Esophagus squamous epithelium (tissue), 5 donors: ENCODE measurements at places on chromosomes 7 and 10. TPM values are rescaled to one million over a fixed set of nuclear protein-coding genes. Genes with fewer than 3 reads are reported as not detected.

Gene INA
- total RNA-seq = 0.38 TPM

Gene MYO3A
- 0.35 TPM for total RNA-seq

Gene TMEM139
- total RNA-seq = 0.15 TPM

Gene OSBPL3
- 16.6 TPM for total RNA-seq

Gene KCP
- 0.57 TPM for total RNA-seq

Gene OGDHL
- total RNA-seq = not detected

Gene DNAH11
- 0.35 TPM for total RNA-seq

Gene HMX2
- not detected for total RNA-seq

Gene C1GALT1
- 56.4 TPM for total RNA-seq

Gene OPN4
- total RNA-seq = not detected

DNA sequence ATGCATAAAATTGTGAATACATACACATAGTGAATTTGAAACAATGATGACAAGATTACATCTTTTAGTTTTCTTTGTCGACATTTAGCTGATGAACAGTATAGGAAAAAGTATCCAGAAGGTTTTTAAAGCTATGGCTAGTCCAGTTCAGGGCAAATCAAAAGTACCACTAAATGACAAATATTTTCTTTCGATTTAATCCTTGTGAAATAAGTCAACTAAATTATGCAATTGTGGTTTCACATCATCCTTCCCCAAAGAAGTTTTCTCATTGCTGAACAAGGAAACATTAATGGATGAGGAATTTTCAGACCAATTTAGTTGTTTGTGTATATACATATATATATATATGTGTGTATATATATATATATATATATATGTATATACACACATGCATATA is 774.0 kb downstream of the DNAJB9 start:
- no peak for DNase-seq

- no peak for DNase-seq
Observed at GRCh38 chr10:60555700-60556099, 166.0 kb upstream of the ANK3 start.

- DNase-seq = no peak
Observed at GRCh38 chr10:624605-625332, 64.7 kb downstream of the DIP2C start.

- DNase-seq = no peak
Observed at GRCh38 chr7:73719806-73720169, 319 bp upstream of the STX1A start.

DNA sequence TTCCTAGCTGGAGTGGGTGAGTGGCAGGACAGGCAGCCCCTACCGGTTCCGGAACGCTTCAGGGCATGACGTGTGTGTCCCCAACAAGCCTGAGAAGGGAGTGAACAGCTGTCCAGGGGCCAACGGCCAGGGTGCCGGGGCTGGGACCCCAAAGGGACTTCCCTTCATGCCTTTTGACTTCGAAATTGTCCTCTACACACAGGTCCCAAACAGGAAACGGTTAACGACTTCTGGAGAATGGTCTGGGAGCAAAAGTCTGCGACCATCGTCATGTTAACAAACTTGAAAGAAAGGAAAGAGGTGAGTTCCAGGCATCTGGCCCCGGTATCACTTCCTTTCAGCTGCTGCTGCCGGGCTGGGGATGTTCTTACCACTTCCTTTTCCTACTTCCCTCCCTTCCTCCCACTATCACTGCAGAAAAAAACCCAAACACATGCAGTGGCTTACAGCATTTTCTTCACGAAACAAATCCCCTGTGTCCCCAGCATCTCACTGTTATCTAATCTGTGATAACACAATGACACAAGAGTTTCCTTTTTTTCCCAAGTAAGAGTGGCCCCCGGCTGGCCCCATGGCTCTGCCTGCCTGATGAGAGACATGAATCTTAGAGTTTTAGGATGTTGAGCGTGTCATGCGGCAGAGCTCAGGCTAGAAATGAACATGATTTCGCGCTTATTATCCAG is 63.2 kb downstream of the MKI67 start:
- DNase-seq = no peak

DNA sequence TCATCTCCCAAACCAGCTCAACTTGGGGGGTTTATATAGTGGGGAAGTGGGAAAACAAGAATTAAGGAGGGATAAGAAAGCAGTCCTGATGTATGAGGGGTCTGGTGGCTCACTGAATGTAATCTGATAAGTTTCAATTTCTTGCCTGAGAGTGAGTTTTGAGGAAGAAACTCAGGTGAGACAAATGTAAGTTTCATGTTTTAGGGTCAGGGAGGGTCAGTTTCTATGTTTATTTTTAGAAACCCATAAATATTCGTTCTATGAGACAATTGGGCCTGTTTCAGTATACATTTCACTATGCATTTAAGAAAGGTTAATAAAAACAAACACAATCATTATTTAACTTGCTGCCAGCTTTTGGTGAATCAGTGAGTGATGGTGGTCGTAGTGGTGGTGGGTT is 128.0 kb upstream of the MBL2 start:
- DNase-seq = no peak

GRCh38 chr7:36506820-36507219 is 117.2 kb downstream of the ANLN start:
- no peak for DNase-seq

DNA sequence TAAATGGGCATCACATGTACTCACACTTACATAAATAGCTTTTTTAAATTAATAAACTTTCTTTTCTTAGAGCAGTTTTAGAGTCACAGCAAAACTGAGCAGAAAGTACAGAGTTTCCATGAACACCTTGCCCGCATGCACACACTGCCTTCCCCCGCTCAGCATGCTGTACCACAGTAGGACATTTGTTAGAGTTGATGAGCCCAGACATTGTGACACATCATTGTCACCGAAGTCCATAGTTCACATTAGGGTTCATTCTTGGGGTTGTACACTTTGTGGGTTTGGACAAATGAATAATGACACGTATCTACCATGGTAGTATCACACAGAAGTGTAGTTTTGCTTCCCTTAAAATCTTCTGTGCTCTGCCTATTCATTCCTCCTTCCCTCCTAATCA is 23.7 kb downstream of the UBN2 start:
- DNase-seq = no peak

- DNase-seq = no peak
Observed at GRCh38 chr7:131945313-131945911, 389.0 kb upstream of the PODXL start.

- DNase-seq = no peak
Observed at GRCh38 chr10:96758423-96758822, 38.1 kb upstream of the PIK3AP1 start.

GRCh38 chr10:47277352-47278151 is 22.4 kb upstream of the GDF10 start:
- DNase-seq = no peak

GRCh38 chr7:6271694-6272440 is 557 bp downstream of the CYTH3 start:
- no peak for DNase-seq

- DNase-seq = peak; percentile 22
Observed at GRCh38 chr7:24821045-24821753, 63.9 kb upstream of the GSDME start.

- DNase-seq = no peak
Observed at GRCh38 chr7:28096713-28097112, 83.9 kb downstream of the JAZF1 start.

GRCh38 chr7:6160191-6160623 is 112.2 kb downstream of the CYTH3 start:
- no peak for DNase-seq

DNA sequence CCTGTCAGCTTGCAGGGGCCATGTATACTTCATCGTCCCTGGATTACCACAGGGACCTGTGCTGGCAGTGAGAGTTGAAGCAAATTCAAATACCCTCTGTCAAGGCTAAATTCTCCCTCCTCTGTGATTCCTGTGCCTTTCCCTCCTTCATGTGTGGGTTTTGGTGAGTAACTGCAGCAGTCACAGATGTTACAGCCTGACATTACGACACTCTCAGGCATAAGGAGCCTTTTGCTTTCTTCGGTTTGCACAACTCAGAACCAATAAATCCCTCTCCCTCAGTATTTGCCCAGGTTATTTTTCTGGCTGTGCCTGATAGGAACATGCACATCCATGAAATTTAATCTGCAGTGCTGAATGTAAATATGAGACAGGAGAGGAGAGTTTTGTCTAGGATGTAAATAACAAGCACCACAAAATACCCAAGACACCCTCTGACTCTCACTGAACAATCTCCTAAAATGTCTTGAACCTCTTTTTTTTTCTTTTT is 997.2 kb upstream of the GHITM start:
- no peak for DNase-seq

- DNase-seq = no peak
Observed at GRCh38 chr7:46139079-46139478, 218.0 kb upstream of the IGFBP3 start.

DNA sequence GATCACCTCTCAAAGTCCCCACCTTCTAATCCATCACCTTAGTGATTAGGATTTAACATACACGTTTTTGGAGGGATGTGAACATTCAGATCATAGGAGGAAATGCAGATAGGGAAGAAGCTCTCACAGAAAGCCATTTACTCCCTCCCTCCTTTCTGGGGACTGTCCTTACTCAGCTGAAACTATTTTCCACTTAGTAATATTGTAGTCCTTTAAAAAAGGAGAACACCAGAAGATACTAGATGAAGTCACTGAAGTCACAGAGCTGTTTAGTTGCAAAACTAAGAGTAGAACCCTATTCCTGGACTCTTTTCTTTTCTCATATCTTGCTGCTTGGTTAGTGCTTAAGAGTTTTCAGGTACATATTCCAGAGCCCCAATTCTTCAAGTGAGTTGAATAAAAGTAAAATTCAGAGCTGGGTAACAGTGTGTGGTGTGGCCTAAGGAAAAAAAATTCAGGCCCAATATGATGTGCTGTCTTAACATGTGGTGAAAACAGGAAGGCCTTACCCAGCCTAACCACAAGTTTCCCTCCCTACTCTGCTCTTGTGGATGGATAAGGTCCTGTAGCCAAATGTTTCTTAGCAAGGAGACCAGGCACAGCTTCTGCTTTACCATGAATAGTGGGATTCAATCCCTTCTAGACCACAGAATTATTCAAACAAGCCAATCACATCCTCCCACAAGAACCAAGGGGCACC is 135.7 kb downstream of the INHBA start:
- no peak for DNase-seq

GRCh38 chr7:101880282-101881054 is 63.0 kb downstream of the CUX1 start:
- no peak for DNase-seq

- DNase-seq = no peak
Observed at GRCh38 chr10:72418679-72419078, 64.0 kb upstream of the DNAJB12 start.

GRCh38 chr7:28731092-28731658 is 227.0 kb downstream of the TRIL start:
- no peak for DNase-seq

DNA sequence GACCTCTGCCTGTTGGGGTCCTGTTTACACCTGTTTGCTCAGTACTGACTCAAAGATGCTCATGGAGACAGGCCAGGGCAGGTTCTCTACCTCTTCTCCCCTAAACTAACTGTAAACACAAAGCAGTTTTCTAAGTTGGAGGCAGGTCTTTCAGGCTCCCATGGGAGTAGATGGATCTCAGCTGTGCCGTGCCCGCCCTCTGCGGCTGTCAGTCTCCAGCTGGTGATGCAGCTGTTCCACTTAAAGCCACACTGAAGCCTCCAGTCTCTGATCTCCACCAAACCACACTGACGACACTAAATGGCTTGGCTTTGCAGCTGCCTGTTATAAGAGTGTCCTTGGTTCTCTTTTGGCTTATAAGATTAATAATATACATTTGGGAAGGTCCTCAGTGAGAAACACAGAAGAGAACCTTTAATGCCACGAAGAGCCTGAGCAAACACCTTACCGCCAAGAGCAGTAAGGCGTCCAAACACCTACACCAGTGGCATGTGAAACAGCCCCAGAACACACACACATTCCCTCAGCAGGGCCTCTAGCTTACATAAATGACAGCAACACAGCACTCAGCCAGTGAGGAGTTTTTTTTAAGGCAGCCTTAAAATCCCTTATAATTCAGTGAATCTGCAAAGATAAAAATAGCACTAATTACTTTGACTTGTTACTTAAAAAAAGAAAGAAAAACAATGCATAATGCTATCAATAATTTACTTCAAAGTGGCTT is 60.4 kb upstream of the KCNIP2 start:
- no peak for DNase-seq

DNA sequence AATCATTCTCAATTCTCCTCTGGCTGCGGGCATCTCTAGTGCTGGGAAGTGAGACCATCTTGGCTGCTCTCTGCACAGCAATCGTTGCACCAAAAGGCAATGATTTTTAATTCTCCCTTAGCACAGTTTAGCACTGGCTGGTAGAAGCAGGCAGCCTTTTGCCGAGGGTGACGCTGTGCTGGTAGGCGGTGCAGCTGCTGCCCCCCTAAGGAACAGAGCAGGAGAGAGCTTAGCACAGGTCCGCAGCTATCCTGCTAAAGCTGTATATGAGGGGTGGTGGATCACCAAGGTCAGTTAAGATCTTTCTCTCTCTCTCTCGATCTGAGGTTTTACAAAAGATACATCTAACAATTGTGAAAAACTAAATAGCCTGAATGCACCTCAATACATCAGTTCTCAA is 390.1 kb downstream of the GATA3 start:
- no peak for DNase-seq

DNA sequence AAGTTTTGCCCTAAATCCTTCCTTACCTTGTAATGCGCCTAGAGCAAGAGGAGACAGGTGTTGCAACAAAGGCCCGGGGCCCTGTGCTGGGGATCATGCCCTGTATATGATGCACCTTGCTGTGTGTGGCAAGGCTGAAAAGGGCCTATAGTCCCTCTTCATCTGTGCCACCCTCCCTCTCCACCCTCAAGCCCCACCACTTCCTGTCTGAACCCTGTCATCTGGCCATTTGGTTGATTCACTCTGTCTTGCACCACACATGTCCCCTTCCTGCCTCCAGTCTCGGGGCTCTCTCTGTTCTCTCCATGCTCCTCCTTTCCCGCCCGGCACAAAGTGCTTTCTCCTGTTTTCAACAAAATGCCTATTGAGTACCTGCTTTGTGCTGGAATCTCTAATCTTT is 11.5 kb upstream of the MALSU1 start:
- no peak for DNase-seq

- no peak for DNase-seq
Observed at GRCh38 chr7:100878685-100879084, 3.8 kb downstream of the SRRT start.

DNA sequence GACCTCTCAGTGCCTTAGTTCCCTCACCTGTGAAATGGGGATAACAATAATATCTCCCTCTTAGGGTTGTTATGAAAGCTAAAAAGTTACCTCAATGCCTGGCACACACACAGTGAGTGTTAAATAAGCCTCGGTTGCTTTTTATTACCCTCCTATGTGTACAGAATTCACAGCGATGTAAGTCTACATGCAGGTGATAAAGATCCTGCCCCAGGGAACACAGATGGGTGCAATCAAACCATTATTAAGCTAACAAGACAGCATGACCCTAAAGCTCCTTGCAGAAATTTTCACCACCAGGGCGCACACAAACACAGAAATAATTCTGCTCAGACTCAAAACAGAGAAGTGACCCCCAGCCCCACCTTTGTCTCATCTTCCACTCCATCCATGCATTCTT is 261.9 kb downstream of the SNX10 start:
- DNase-seq = no peak

- no peak for DNase-seq
Observed at GRCh38 chr7:39099146-39099545, 121.4 kb downstream of the POU6F2 start.
